Activated CD8-positive, alpha-beta T cell treated with anti-CD3 and anti-CD28 coated beads for 36 hours (primary cell): ENCODE measurements at places on chromosomes 12 and 14.

- DNase-seq: no peak
Observed at GRCh38 chr12:107125833-107126232, 32.5 kb upstream of the CRY1 start.

DNA sequence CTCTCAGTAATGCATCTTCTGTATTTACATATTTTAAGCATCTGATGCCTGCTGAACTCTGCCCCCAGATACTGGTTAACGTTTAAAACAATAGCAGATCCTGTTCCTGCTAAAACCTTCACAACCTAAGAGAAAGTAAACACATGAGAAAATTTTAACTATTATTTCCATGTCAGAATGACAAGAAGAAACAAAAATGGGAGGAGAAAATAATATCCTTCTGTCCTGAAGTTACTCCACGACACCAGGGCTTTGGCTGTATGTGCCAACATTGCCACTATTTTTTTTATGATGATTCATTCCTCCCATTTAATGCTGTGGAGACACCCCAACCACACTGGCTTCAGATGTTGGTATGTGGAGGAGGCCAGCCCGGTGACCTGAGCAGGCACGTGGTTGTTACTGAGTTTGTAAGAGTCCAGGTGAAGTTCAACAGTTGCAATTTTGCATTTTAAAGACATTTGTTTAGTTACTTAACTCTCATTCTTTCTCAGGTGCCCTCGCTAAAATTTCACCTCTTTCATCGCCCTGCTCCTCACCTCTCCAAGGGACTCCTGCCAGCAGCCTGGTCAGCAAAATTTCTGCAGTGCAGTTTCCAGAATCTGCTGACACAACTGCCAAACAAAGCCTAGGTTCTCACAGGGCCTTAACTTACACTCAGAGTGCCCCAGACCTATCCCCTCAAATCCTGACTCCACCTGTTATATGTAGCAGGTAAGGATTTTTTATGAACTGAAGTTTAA lies 65.5 kb upstream of the SLCO1C1 start:
- no peak for DNase-seq

- DNase-seq: peak; percentile 78
Observed at GRCh38 chr12:110100315-110100970, 23.7 kb upstream of the IFT81 start.

DNA sequence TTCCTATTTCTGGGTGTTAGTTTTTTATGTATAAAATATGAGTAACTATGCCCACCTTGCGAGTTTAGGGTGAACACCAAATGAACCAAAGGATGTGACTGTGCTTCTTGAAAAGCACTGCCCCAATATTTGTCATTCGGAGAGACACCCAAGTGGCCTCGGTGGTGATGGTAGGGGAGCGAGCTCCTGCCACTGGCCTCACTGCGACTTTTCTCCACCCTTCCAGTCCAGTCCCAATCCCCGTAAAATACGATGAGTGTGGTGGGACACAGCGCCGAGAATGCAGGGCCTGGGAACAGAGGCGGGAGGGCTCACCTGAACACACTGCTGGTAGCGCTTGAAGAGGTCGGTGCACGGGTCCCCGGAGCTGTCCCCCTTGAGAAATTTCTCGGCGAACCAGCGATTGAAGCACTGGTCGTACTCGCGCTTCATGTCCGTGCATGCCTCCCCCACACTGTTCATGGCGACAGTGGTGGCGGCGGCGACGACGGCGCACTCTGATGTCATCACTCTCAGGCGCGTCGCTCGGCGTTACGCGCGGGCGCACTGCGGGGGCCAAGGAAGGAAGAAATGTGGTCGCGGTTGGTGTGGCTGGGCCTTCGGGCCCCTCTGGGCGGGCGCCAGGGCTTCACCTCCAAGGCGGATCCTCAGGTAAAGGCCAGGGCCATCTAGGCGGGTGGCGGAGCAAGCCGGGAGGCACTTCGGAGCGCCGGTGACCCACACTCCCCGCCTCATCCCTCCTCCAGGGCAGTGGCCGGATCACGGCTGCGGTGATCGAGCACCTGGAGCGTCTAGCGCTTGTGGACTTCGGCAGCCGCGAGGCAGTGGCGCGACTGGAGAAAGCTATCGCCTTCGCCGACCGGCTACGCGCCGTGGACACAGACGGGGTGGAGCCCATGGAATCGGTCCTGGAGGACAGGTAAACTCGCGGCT lies at the start of the genes GATC and TRIAP1:
TSS of gene GATC (plus strand) at position 534 of the 933 bp plus-strand sequence. CDS start at position 571, 37 bp downstream.
TSS of gene TRIAP1 (minus strand) at position 474 of the 933 bp plus-strand sequence. CDS start at position 462, 12 bp downstream.
- peak; percentile 91 for DNase-seq

- no peak for DNase-seq
Observed at GRCh38 chr12:32240831-32241230, 134.2 kb downstream of the BICD1 start.

GRCh38 chr14:74015176-74015575 lies 3.9 kb downstream of the ENTPD5 start:
- no peak for DNase-seq

DNA sequence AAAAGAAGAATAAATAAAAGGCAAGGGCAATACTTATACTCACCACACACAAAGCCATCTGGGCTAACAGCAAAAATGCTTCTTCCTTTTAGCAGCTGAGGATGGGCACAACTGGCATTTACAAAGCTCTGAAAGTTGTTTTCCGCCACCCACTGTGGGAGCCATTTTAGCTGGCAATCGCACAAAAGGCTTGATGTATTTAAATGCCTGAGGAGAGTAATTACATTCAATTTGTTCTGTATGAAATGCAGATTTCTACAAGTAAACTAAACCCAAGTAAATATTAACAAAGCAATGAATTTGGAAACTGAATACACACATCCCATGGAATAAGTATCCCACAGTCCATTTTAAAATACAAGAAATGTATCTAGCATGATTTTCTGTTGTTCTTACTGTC lies 37.5 kb downstream of the LRIG3 start:
- DNase-seq: no peak

GRCh38 chr12:127810041-127810440 lies 456.9 kb upstream of the TMEM132C start:
- no peak for DNase-seq

DNA sequence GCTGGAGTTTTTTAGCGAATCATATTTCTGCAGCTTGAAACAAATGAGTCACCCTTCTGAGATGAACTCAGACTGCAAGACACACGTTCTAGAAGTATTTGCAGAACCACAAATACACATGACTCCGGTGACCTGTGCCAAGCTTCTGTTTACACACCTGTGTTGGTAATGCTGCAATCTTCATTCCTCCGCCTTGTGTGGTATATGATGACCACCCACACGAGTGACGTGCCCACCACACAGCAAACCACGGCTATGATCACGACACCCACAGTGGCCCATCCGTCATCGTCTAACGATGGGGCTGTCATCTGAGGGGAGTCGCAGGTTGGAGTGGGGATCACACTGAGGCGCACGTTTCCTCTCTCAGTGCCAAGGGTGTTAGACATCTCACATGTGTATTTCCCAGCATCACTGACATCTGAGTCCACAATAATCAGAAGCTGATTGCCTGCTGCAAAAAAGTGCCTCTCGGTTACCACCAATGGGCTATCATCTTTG lies 43.0 kb downstream of the LRIG3 start:
- no peak for DNase-seq

DNA sequence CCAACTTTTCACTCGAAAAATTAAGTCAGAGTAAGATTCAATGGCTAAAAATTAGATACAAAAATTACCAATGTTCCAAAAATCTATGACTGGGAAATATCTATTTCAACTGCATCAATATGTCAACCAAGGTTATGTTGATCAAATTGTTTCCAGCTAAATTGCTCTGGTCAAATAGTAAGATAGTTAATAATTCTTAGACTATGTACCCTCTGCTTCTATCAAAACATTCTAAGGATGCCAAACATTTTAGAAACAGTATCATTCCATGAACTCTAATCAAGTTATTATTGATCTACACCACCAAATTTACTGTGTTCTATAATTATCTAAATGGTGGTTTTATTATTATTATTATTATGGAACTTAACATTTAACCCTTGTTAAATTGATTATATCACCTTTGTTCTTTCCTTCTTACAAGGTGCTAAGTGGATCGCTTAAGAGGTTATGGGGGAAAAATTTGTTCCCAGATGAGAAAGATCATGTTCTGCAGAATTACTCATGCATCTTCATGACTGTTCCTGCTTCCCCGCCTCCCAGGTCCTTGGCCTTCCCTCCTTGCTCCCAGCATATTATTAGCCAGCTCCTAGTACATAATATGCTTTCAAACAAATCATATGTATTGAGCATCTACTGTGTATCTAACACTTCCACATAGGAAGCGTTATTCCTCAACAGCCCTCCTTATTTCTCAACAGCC lies 240.5 kb upstream of the KRR1 start:
- DNase-seq: no peak
